B cell (primary cell): ENCODE measurements at places on chromosomes 12 and 14. TPM values are rescaled to one million over a fixed set of nuclear protein-coding genes. Genes with fewer than 3 reads are reported as not detected.
A peak's percentile ranks its signal among the peaks of the same experiment; 100 is the strongest.

DNA sequence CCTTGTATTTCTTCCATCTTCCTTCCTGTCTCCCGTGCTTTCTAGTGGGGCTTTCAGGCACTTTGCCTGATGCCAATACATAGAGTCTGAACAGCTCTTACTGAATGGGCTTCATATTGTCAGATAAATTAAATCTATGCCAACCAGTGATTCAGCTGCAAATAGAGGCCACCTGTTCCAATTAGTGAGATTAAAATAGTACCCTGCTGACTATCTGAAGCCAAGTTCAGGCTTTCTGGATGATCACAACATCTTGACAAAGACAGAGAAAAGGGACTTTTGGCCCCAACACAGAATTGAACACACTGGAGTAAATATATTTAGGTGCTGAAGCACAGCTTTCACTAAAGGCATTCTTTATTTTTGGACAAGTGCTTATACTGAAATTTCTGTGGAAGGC, 11.8 kb downstream of the TMCC3 start:
- no peak overlapping the region for H3K4me3 ChIP-seq
- no peaks in the 10 kb centered on the region for H3K36me3 ChIP-seq
- no peak overlapping the region for H3K27ac ChIP-seq

DNA sequence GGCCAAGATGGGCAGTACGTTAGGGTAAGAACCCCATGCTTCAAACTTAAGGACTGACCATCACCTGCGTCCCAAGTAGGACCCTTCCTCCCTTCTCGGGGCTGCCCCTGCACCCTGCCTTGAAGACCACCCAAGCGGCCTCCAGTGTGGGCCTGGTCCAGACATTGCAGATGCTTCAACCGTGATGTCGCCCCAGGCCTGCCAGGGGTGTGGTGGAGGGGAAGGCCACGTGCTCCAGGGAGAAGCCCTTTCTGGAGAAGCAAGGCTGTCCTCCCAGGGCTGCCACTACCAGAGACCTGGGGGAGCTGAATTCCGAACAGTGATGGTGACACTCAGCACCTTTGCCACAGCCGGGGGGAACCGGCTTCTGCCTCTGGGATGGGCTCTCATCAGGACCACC, 13.3 kb downstream of the NGB start:
- no peak for DNase-seq
- no peaks in the 10 kb centered on the region for H3K36me3 ChIP-seq
- no peak overlapping the region for H3K4me3 ChIP-seq
- no peak overlapping the region for H3K27ac ChIP-seq

DNA sequence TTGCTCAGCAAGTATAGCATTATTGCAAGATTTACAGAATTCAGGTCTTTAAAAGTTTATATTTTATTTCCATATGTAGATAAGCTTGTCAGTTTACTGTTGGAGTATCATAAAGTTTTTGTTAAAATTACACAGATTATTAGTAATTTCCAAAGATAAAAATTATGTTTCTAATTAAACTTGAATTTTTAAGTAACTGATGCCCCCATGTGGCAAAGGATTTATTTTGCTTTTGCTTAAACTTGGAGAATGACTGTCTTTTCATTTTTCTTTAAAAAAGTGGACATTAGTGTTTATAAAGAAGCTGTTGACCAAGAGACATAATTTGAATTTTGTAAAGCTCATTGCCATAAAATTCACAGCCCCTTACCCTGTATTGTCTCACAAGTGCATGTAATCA, 45.8 kb downstream of the ETNK1 start:
- H3K36me3 ChIP-seq, result peaks cover 4% of the 10 kb centered on the region
- H3K4me1 ChIP-seq, result no peaks in the 10 kb centered on the region
- H3K4me3 ChIP-seq, result no peak overlapping the region

DNA sequence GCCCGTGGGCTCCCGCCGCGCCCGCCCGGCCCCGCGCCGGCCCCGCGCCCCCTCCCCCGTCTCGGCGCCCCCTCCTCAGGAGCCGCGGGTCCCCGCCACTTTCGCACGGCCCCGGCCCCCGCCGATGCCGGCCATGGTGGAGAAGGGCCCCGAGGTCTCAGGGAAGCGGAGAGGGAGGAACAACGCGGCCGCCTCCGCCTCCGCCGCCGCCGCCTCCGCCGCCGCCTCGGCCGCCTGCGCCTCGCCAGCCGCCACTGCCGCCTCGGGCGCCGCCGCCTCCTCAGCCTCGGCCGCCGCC, 263 bp downstream of the RCOR1 start:
- H3K4me1 ChIP-seq, result peaks cover 10% of the 10 kb centered on the region
- peak overlapping the region; percentile 72 for H3K27ac ChIP-seq
- peak overlapping the region; percentile 86 for H3K4me3 ChIP-seq
- no peaks in the 10 kb centered on the region for H3K27me3 ChIP-seq

- H3K27ac ChIP-seq, result no peak overlapping the region
- no peaks in the 10 kb centered on the region for H3K36me3 ChIP-seq
- no peak for DNase-seq
- peaks cover 58% of the 10 kb centered on the region for H3K4me1 ChIP-seq
These were observed 12.5 kb upstream of the CACNA2D4 start for GRCh38 chr12:1930803-1931597.

GRCh38 chr12:11067514-11067913, 5.4 kb upstream of the TAS2R46 start:
- no peaks in the 10 kb centered on the region for H3K4me1 ChIP-seq
- H3K27ac ChIP-seq, result no peak overlapping the region
- H3K36me3 ChIP-seq, result no peaks in the 10 kb centered on the region
- no peak overlapping the region for H3K4me3 ChIP-seq

DNA sequence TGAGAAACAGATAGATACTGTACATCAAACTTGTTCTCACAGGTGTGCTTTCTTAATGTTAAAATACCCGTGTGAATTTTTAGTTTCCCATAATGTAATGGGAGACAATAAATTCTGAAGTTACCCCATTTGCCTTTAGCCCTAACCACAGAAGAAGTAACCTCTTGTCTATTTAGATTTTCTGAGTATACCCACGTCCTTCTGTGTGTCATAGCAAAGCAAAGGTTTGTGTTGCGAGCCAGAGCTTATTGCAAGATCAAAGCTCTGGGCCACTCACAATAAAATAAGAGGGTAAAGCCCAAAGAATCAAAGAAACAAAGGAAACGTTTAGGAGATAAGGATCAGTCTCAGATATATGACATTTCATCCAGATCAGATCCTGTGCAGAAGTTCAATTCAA, 73.9 kb downstream of the BMP4 start:
- H3K4me3 ChIP-seq, result no peak overlapping the region
- H3K27me3 ChIP-seq, result no peaks in the 10 kb centered on the region
- DNase-seq, result no peak
- H3K36me3 ChIP-seq, result no peaks in the 10 kb centered on the region
- no peaks in the 10 kb centered on the region for H3K4me1 ChIP-seq

DNA sequence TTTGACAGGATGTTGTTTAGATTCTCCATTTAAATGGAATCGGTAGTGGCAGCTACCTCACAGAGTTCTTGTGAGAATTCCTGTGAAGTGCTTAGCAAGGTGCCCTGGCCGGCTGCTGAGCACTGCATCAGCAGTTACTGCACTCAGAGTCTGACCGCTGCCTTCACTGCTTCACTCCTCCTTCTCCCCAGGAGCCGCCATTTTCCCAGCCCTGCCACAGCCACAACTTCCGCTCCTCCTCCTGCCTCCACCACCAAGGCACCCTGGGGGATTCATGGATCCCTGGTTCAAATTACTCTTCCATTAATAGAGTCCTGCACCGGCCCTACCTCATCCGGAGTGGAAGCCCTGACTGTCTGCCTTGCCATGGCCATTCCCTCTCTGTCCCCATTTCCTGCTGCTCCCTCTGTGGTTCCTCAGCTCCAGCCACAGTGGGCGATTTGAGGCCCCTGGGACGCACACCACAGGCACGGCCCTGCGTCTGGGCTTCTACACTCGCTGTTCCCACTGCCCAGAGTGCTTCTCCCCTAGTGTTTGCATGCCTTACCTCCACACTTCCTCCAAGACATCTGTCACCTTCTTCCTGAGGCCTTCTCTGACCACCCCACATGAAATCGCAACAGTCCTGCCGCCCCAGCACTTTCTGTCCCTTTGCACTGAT, 210.3 kb downstream of the IPO8 start:
- no peak for DNase-seq
- no peaks in the 10 kb centered on the region for H3K4me1 ChIP-seq
- H3K27ac ChIP-seq, result no peak overlapping the region

GRCh38 chr14:45658226-45658916, 405.4 kb upstream of the MIS18BP1 start:
- no peak overlapping the region for H3K4me3 ChIP-seq
- DNase-seq, result no peak
- H3K36me3 ChIP-seq, result no peaks in the 10 kb centered on the region
- H3K27ac ChIP-seq, result no peak overlapping the region

- no peaks in the 10 kb centered on the region for H3K27me3 ChIP-seq
- peaks cover 2% of the 10 kb centered on the region for H3K4me1 ChIP-seq
- H3K27ac ChIP-seq, result no peak overlapping the region
These were observed 87.8 kb upstream of the BTG1 start for GRCh38 chr12:92233346-92234015.

DNA sequence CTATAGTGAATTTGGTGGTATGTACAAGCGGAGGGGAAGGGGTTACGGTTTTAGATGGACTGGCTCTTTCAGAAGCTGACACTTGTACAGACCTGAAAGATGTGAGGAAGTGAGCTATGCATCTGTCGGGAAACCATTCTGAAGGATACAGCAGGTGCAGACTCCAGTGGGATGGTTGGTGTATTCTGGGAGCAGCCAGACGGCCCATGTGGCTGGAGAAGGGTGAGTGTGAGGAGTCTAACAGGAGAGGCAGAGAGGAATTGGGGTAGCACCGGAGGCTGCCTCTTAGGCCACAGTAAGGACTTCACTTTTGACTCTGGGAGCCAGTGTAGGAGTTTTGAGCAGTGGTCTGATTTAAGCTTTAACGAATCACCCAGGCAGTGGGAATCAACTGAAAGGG, 90.7 kb downstream of the APAF1 start:
- H3K27me3 ChIP-seq, result no peaks in the 10 kb centered on the region
- H3K27ac ChIP-seq, result no peak overlapping the region
- no peak overlapping the region for H3K4me3 ChIP-seq
- H3K4me1 ChIP-seq, result no peaks in the 10 kb centered on the region

DNA sequence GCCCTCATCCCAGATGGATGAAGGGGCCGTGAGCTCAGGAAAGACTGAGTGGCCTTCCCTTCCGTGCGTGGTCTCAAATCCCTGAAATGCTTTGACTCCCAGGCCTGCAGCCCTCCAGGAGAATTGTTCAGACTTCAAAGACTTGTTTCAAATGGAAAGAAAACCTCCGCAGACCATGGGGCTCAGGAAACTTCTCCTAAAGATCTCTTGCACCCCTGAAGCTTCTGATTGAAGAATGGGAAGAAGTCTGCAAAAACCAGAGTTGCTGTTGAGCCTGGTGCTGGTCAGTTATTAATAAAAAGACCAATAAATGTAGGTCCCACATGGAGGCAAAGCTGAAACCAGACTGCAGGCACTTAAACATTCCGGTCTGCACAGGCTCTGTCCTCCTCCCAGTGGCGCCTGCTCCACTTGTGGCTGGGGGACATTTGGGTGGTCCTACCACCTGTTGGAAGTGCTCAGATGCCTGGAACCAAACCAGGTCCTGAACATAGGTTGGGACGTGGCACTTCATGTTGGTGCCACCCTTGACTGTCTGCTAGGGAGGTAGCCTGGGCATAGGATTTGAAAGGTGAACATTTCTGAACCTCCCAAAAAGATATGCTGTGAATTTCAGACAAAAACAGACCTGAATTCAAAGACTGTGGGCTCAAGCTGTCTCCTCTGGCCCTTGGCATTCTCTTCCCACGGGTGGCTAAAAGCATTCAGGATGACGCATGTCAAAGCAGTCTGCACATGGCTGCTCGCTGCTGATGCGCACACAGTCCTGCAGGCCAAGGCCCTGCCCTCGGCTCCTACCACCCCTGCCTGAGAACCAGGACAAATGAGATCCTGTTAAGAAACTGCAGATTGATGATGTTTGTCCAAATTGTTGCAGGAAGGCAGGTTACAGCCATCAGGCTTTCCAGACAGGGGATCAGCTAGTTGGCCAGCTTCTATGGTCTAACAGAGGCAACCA, 36.2 kb upstream of the MEG3 start:
- no peaks in the 10 kb centered on the region for H3K36me3 ChIP-seq
- H3K4me1 ChIP-seq, result no peaks in the 10 kb centered on the region
- no peak for DNase-seq
- H3K4me3 ChIP-seq, result no peak overlapping the region

DNA sequence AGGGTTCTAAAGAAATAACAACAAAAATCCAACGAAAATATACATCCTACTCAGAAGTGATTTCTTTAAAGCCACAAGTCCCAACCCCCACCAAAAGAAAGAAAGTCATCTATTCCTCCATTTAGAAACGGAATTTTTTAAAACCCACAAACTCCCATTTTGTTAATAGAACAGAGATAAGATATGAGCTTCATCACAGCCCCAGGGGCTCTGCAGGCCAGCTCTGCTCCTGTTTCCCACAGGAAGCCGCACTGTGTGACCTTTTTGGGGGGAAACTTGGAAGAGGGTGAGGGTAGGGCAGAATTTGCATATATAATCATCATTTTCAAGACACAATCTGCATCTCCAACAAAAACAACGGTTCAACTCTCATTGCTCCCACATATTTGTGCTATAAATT, 2.8 kb downstream of the FBXL14 start:
- no peaks in the 10 kb centered on the region for H3K36me3 ChIP-seq
- DNase-seq, result no peak
- no peaks in the 10 kb centered on the region for H3K27me3 ChIP-seq

DNA sequence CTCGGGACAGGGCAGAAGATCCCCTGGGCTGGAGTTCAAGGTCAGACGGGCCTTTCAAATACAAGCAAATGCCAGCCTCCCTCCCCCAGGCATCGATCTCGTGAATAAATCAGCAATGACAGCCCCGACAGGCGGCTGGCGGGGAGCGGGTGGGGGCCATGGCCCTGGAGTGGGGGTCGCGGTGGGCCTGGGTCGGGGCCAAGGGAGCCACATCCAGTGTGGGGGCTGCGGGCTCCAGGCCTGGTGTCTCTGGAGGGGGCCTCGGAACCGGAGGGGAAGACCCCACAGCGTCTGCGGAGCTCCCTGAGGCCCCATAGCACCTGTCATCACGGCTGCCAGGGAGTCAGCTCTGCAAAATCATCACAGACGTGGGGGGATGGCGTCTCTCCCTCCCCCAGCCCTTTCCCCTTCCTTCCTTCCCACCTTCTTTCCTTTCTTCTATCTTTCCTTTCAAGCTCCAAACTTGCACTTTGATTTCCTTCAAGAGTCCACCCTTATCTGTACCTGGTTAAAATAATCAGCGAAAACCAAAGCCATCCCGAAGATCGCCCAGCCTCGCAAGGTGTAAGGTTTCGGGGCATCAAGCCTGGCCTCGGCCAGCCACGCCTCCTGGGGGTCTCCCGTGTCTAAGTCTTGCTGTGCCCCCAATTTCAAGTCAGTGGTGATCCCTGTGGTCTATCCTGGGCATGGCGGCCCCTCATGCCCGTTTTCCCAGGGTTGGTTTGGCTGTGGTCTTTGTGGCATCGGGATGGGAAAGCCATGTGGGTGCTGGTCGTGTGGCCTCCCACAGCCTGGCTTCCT, 92.1 kb downstream of the NOC4L start:
- H3K27ac ChIP-seq, result no peak overlapping the region
- H3K4me1 ChIP-seq, result no peaks in the 10 kb centered on the region
- H3K4me3 ChIP-seq, result no peak overlapping the region
- no peaks in the 10 kb centered on the region for H3K36me3 ChIP-seq
- no peaks in the 10 kb centered on the region for H3K27me3 ChIP-seq

GRCh38 chr12:98422359-98422758, 93.0 kb upstream of the TMPO start:
- peaks cover 3% of the 10 kb centered on the region for H3K4me1 ChIP-seq
- H3K27ac ChIP-seq, result no peak overlapping the region
- no peak overlapping the region for H3K4me3 ChIP-seq
- no peak for DNase-seq
- no peaks in the 10 kb centered on the region for H3K27me3 ChIP-seq

CSRP2 gene
- 0.14 TPM in 1 of 2 replicates, not detected in the other for polyA plus RNA-seq

OR6C68 gene
- polyA plus RNA-seq, result not detected in 2 replicates

WSCD2 gene
- polyA plus RNA-seq, result 0.50 and 1.1 TPM in 2 replicates

EML5 gene
- 1.7 and 2.6 TPM in 2 replicates for polyA plus RNA-seq

MYBPC1 gene
- not detected in 2 replicates for polyA plus RNA-seq

RFLNA gene
- polyA plus RNA-seq, result not detected in 2 replicates
